ENCODE measurements at places on chromosomes 6 and 20.

- peak; percentile 93 for DNase-seq
These were observed 32.5 kb downstream of the MGME1 start for GRCh38 chr20:18001131-18001921.

DNA sequence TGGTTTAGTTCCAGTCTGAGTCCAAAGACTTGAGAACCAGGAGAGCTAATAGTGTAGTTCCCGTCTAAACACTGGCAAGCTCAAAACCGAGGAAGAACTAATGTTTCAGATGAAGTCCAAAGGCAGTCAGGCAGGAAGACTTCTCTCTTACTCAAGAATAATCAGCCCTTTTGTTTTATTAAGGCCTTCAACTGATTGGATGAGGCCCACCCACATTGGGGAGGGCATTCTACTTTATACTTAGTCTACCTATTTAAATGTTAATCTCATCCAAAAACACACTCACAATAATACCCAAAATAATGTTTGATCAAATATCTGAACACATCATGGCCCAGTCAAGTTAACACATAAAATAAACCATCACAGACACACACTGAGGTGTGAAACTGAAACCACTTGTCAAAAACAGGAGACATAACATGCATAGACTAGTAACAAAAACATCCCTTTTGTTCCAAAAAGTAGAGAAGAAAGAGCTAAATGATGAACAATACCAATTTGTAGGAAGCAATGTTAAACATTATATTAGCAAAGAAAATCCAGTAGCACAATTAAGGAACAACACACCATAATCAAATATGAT, 50.2 kb upstream of the SENP6 start:
- no peak for DNase-seq

GRCh38 chr6:158773581-158774449, 45.4 kb downstream of the EZR start:
- DNase-seq: no peak

GRCh38 chr20:50368386-50368785, 141.8 kb upstream of the PTPN1 start:
- no peak for DNase-seq

- DNase-seq: no peak
These were observed 140.4 kb downstream of the SAMD5 start for GRCh38 chr6:147648916-147649315.

DNA sequence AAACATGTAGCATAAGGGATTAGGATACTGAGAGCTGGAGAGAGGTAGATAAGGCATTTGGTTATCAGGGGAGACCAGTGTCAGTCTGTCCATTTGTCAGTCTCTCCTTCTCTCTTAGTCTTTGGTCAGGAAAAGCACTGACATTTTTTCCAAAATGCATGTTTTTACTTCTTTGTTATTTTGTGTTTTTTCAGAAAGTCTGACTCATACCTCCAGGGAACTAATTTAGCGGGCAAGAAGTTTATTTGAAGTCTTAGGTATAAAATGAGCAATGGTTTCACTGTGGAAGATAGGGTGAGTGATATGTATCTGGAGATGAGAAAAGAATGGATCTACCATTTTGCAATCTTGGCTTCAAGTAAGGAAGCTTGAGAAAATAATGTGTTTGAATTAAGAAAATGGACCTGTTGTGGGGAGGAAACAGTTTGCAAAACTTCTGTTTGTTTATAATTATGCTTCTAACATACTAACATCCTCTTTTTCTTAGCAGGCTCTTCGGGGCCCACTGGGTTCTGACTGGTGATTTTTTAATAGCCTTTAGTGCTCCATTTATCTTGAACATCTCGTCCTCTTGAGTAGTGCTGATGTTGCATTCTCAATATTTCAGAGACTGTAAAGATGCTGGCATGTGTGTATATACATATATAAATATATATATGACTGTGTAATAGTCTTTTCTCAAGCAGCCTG, 66.9 kb upstream of the FABP7 start:
- peak; percentile 41 for DNase-seq

DNA sequence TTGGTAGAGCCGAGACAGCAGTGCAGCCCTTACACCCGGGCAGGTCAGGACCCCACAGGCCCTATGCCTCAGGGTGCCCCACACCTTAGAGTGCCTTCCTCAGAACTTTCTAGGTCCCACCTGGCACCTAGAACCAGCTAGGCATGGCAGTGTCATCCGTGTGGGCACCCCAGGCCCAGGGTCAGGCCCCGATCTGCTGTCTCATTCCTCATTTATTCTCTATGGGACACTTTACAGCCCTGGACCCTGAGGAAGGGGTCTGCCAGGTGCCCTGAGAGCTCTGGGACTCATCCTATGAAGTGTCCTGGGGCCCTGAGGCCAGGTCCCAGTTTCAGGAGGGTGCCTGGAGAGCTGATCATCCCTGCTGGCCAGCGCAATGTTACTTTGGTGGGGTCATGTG, 8.1 kb upstream of the BPI start:
- no peak for DNase-seq

DNA sequence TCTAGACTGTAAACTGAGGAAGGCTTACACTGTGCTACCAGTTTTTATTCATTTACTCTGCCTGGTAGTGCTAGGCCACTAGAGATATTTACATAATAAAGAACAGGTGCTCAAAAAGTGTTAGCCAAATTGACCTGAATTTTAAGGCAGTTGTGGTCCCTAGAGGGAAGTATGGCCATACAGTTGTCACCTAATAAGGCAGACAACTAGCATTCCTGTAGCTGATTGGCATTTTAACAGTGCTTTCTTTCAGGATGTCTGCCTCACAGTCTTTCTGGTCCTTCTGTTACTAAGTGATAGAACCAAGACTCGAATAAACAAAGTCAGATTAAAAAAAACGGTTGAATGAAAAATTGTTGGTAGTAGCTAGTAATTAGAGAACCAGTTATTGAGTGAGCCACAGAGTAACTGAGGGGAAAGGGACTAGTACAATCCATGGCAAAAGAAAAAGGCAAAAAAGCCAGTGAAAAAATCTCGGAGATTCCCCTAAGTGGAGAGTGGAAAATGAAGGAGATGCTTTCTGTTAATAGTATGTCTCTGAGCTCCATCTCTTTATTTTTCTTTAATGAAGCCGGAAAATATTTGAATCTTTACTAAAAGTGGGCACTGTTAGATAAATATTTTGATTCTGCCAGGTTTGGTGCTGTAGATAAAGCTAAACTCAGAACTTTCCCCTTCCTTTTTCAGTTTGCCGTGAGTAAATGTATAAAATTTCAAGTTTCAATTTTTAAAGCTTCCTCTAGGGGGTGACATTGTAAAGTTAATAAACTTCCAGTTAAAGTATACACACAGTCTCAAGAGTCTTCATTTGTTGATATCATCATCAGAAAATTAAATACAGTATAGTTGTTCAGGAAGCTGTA, 9.1 kb downstream of the VTA1 start:
- peak; percentile 51 for DNase-seq

GRCh38 chr6:40727271-40727670, 140.1 kb upstream of the LRFN2 start:
- no peak for DNase-seq

GRCh38 chr6:68740828-68741500, 105.9 kb downstream of the ADGRB3 start:
- no peak for DNase-seq

DNA sequence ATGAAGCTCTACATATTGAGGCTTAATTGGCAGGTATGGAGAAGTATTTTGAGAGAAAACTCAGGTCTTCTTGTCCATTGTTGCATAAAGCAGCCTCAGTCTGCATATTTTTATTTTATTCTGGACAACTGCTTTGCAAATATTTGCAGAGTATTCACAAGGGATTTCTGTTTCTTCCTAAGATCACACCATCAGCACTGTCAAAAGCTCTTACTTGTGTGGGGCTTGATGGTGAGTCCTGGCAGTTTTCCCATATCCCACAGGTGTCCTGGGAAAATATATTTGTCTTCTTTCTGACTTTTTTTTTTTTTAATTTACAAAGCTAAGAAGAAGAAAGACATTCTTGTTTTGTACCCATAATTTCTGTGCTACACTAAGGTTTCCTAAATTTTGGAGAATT, 16.9 kb upstream of the MLIP start:
- DNase-seq: no peak

DNA sequence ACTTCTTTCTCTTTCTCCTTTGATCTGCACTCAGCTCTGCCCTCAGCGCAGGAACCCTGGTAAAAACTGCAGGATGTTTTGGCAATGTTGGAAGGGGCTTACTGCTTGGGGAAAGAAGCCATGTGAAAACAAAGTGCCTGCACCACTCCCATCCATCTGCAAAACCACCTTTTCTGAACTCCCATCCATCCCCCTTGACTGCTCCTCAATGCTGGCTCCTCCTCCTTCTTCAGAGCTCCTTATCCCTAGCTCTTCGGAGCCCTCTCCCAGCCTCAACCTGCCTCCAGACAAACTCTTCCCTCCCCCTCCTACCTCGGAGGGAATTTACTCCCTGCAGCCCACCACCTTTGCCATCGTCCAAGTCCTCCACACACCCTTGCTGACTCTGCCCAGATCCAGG, 4.2 kb upstream of the ZBTB12 start:
- no peak for DNase-seq

- DNase-seq: peak; percentile 96
These were observed 245.0 kb downstream of the ARID1B start for GRCh38 chr6:157021993-157022740.

GRCh38 chr20:32909896-32910571, 51.3 kb downstream of the EFCAB8 start:
- no peak for DNase-seq

DNA sequence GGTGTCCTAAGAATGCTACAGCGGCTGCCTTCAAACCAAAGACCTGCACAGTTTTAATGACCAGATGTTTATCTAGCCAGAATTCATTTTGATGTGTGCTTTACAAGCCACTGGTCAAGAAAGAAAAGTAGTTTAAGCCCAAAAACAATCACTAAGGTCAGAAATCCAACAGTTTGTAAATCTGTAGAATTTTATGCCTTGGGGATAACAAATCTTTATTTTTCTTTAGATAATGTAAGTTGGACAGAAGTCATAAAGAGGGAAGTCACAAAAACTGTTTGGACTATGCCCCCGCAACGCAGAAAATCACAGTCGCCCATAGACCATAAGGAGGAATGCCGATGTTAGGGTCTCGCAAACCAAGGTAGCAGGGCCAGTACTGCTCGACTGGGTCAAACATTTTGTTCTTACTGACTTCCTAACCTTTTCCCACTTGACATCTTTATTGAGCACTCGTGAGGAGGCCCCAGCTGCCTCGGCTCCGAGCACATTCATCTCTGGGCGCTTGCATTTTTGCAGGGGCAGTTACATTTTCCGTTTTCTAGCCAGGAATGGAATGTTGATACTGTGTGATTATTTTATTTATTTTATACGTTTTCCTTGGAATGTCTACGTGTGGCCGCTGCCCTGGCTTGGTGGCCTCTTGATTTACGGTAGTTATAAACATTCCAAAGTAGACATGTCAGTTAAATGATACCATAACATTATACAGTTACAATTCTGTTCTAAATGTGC, 56.7 kb upstream of the APCDD1L start:
- no peak for DNase-seq

DNA sequence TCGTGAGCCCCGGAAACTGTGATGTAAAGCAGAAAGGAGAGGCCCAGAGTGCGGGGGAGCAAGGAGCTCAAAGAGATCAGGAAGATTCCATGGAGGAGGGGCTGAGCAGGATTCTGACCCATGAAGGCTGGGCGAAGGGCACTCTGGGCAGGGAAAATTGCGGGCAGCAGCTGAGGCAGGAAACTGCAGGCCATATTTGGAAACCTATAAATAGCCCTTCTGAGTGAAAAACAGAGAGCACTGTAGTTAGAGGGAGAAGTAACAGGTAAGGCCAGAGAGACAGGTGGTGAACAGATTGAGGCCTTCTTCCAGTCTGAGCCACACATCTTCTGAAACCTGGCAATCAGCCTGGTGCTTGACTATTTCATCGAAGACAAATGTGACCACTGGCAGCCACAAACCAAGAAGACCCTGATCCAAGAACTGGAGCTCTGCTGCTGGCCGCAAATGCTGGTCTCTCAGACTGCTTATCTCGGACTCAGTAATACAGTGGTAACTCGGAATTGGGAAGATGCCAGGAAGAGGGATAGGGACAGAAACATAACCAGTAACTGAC, 14.1 kb upstream of the BEND3 start:
- no peak for DNase-seq

DNA sequence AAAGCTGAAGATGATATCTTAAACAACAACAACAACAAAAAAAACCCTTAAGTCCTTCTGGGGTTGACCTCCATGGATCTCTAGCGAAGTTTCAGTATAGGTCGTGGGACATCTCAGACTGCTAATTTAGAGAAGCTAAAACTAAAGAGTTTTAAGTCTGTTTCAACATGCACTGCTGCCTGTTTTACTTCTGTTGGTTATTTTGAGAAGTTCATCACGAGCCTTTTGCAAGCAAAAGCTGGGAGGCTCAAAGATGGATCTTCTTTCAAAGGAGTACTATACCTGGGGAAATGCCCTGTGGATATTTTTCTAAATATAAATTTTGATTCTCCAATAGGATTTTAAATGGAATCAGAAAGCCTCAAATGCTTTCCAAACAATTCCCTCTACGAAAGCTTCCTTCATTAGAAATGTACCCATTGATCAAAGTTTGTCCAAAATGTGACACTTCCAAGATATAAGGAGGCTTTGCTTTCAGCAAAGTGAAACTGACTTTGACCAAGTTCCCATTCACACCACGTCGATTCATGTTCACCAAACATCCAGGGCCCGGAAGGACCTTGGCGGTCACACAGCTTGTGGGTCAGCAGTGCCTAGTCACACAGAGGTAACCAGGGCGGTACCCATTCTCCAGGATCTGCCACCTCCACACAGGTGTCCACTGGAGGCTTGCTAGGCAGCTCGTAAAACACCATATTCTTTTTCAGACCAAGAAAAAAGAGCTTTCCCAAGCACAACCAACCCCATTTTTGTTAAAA, 94.7 kb upstream of the QKI start:
- no peak for DNase-seq

- no peak for DNase-seq
These were observed 123.1 kb downstream of the OLIG3 start for GRCh38 chr6:137370871-137371633.

- no peak for DNase-seq
These were observed 40.8 kb downstream of the CHD6 start for GRCh38 chr20:41577129-41578009.

- no peak for DNase-seq
These were observed 20.2 kb upstream of the PIM1 start for GRCh38 chr6:37149745-37150144.

- no peak for DNase-seq
These were observed 16.0 kb downstream of the UQCC2 start for GRCh38 chr6:33695451-33695887.

DNA sequence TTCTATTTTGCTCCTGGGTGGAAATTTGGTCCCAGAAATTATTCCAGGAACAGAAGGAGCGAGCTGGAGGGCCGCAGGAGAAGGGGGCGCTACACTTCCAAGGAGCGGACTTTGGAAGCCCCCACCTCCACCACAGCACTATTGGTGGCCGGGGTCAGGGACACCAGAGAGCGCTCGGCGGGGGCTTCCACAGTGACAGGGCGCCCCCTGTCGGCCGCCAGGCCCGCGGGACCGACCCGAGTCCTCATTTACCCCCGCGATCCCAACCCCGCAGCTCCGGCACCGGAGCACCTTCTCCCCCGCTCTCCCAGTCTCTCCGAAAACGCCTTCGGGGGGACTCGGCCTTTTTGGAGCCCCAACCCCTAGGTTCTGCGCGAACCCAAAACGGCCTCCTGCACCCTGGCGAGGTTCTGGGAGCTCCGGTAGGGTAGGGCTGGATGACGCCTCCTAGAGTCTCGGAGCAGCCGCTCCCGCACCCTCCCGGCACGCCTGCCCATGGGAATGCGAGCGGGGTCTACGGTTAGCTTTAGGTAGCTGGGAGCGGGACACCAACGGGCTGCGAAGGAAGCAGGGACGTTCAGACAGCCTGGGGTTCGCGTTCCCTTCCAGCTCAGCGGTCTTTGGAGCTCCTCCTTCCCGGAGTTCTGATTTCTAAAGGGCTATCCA, 2.4 kb upstream of the FOXA2 start:
- peak; percentile 14 for DNase-seq

Measured in fibroblast of the aortic adventitia (primary cell).